ENCODE measurements at places on chromosomes 1 and 21.

- peak; percentile 60 for DNase-seq
These were observed 84.2 kb downstream of the LACTBL1 start for GRCh38 chr1:22888320-22889075.

DNA sequence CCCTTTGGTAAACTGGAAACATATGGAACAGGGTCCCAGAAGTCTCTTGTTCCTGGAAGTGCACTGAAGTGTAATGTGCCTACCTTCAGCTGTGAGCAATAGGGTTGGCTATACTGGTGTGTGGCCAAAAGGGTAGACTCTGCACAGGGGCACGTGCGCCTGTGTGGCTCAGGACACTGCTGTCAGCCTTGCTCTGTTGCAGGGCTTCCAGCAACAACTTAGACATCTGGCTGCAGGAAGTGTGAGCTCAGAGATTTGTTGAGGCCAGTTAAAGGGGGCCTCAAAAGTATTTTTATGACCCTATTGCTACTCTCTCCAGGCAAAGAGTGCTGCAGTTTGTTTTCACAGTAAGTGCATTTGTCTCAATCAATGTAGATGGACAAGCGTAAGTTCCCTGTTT is 7.5 kb downstream of the CTPS1 start:
- DNase-seq = peak; percentile 36

GRCh38 chr1:173568483-173568882 is 34.4 kb downstream of the SLC9C2 start:
- no peak for DNase-seq

DNA sequence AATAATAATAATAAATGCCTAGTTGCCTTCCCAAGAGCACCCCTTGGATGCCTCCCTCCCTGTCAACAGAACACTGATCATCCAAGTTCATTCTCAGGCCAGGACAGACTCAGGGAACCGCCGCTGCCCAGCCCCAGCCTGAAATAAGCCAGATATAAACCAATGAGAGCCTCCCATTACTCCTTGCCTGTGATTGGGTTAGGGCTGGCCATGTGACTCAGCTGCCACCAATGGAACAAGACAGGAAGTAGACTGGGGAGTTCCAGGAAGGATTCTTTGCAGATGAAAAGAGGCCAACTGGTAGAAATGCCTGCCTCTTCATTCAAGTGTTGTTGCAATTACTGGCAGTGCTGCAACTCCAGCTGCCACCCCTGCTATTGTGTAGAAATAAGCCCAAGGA is 146.4 kb upstream of the TIAM1 start:
- no peak for DNase-seq

DNA sequence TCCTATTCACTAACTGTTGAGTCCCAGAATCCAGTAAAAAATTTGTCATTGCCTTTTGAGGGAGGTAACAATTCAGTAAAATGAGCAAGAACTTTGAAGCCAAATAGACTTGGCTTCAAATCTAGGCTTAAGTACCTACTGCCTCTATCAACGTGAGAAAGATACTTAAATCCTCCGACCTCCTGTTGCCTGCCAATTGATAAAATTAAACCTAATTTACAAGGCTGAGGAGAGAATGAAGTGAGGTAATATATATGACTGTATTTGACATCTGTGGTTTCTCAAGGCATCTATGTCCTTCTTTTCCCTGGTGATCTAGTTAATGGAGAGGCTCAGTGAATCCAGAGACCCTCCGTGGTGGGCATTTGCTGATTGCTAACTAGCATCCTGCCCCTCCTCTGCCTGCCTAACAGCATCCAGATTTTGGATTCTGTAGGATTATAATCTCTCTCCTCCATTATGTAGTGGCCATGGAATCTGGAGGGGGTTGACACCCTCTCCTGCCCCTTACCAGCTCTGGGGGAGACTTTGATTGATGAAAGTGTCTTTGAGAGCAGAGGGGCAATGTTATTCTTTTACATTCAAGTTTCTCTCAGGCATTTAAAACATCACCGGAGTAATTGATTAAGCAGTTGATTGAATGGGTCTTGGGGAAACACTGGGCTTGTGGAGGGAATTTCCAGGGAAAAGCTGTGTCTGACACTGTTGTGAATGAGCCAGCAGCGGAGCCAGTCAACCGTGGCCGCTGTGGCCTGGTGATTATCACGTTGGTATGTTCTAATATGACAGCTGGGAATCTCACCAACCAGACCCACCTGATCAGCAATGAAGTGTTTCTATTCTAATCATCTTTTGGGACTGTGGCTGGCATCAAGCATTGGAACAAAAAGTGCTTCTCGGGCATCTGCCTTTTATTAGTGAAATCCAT is 140.7 kb upstream of the FAM78B start:
- DNase-seq = no peak

DNA sequence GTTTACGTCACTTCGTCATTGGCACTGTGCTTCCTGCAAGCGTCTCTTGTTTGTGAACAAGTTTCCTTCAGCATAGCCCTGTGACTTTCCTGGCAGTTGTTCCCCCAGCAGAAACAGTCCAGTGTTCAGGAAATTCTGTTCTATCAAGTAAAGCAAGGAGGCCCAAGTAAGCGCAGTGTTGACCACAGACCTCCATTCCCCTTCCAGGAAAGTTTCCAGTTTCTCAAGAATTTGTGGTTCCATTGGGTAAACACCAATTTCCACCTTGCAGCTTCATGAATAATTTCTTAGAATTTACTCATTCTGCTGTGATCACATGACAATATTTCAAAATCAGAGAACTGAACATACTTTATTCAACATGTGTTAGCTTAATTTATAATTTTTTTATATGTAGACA is 88.5 kb upstream of the ETV3 start:
- no peak for DNase-seq

DNA sequence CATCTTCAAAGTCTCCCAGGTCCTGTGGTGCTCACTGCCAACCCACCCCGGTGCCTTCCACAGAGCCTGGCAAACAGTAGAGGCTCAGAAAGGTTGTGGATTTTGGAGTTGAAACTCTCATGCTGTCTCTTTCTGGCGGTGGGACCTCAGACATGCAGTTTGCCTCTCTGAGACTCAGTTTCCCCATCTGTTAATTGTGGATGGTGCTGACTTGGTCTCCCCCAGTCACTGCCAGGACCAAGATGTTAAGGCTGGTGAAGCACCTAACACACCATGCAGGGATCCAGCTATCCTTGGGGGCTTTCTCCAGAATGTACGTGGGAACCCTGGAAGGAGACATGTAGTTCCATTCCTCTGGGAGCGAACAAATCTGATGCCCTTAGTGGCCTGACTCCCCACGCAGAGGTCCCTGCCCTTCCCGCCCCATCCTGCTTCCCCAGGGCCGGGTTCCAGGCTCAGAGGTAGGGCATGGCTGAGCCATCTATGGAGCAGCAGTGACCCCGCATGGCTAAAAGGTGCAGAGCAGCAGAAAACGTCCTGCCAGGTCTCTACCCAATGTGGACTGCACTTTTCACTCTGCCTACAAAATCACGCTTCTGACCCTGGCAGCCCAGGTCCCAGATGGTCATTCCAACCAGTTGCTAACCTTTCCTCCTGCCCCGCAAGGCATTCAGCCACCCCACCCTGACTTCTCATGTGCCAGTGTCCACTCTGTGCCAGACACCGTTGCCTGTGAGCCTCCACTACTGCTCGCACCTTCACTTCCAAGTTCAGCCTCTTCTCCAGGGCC is 9.2 kb upstream of the TTC22 start:
- peak; percentile 61 for DNase-seq

GRCh38 chr1:186283374-186283773 is 91.7 kb downstream of the TPR start:
- DNase-seq = no peak

GRCh38 chr1:158286941-158287346 is 2.8 kb upstream of the CD1C start:
- DNase-seq = no peak

DNA sequence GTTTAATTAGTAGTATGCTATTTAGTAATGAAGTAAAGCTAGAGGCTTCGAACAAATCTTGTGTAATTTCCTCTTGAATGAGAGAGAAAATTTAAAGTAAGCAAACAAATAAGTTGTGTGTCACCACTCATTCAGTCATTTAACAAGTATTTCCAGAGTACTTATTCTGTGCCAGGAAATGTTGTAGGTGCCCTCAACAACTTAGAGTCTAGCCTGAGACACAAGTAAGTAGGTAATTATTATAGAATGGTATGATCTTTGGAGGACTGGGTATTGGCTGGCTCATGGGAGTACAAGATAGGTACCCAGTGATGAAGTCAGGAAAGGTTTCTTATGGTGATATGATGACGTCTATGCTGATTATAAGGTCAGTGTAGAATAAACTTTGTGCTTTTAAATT is 17.4 kb upstream of the METTL18 start:
- peak; percentile 3 for DNase-seq

DNA sequence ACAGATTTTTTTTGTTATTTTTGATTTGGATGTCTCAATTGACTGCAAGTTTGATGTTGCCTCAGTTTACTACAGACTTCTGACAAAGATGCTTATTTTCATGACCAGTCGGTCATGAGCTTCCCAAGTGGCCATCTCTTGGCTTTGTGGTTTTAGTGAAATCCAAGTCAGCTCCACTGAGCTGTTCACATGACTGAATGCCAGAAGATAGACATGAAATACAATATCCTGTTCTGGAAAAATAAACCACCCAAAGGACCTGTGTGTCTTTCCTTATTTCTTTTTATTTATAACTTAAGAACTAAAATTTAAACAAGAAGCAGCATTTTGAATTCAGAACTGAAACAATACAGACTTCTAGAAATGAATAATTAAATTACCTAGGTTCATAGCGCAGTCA is 89.3 kb downstream of the HMCN1 start:
- DNase-seq = peak; percentile 44

DNA sequence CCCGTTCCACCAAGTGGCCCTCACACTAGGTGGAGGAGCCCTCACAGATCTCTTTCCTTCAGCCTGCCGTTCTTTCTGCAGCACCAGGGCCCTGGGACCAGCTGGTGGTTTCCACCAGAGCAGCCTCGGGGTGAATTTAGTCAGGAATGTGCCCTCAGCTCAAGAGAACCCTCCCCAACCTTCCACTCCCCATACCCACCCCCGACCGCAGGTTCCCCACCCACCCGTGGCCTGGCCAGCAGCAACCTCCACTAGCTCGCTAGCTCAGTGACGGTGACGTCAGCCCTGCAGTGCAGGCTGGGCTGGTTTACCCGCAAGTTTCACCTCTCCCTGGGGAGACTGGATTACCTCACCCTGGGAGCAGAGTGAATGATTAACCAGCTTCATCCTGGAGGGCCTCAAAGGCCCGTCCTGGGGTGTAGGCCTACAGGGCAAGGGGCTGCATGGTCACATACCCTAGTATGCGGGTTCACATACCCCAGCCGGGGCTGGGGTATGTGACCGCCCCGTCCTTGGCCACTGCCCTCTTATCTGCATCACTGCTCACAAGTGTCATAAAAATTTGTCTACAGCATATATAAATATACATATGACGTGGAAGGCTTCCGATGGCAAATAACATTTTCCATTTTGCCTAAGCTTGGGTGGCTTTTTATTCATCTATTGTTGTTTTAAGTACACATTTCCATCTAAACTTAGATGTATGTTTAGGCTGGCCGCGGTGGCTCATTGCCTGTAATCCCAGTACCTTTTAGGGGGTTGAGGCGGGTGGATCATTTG is 24.5 kb downstream of the ELF3 start:
- DNase-seq = peak; percentile 95

Measured in EH (cell line).